ENCODE measurements at places on chromosomes 12 and 14.

- DNase-seq, result no peak
Observed at GRCh38 chr12:64625243-64626077, 15.2 kb downstream of the RASSF3 start.

DNA sequence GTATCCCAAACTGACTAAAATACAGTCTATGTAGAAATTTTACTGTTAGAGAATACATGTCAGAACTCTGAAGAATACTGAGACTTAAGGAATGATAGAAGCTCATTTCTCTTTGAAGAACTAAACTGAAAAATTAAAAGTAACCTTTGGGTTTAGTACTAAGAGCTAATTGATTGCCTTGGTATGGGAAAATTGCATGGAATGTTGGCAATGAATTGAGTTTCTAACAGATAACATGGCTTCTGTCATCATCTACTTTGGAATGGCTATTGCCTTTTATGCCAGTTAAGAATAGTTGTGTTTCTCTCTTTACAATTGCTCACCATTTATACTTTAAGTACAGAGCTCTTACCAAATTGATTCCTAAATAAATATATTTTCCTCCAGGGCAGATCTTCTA, 308.8 kb upstream of the SYT1 start:
- no peak for DNase-seq

DNA sequence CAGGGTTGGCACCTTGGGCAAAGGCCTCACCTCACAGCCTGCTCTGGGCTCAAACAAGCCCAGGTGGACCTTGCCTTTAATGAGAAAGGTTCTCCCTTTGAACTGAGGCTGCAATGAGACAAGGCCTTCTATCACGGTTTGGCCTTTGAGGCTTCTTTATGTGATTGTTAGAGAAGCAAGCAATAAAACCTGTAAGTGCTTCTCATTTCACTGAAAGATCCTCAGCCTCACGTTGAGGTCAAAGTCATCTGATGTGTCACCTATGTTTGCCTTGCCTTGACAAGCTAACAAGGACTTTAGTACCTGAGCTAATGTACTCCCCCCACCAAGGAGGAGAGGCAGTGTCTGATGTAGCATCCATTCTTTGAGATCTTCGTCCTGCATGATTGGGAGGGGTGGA, 155.9 kb upstream of the RBM19 start:
- no peak for DNase-seq

DNA sequence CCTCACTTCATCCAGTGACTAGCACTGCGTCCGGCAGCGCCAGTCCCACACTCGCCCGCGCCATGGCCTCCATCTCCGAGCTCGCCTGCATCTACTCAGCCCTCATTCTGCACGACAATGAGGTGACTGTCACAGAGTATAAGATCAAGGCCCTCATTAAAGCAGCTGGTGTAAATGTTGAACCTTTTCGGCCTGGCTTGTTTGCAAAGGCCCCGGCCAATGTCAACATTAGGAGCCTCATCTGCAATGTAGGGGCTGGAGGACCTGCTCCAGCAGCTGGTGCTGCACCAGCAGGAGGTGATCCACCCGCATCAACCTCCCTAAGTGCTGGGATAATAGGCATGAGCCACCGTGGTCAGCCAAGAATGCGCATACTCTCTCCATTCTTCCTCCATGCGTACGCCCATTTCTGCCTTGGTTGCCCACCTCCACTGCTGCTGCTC, 59.9 kb downstream of the IRF2BPL start:
- no peak for DNase-seq

GRCh38 chr12:51771008-51771407, 77.5 kb downstream of the FIGNL2 start:
- no peak for DNase-seq

DNA sequence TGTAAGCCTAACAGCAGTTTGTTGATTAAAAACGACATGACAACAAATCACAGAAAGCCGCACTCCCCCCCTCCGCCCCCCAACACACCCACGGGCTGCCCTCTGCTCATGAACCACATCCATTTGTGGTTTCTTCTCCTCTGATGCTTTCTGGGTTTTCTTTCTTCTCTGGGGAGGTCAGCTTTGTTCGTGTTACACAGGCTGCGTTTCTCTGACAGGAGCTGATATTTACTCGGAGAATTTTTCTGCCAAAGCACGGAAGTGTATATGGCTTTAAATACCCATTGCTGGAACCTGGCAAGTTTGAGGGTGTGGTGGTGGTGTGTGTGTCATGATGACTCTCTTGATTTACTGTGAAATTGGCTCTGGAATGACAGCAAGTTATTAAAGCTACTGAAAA, 883.7 kb upstream of the TMEM132C start:
- DNase-seq, result no peak

GRCh38 chr12:99253068-99253467, 394.5 kb upstream of the GARIN6 start:
- no peak for DNase-seq

- no peak for DNase-seq
Observed at GRCh38 chr14:90168425-90169105, 87.8 kb upstream of the PSMC1 start.

All from omental fat pad (tissue), 4 donors.